ENCODE measurements at places on chromosomes 7 and 10.

DNA sequence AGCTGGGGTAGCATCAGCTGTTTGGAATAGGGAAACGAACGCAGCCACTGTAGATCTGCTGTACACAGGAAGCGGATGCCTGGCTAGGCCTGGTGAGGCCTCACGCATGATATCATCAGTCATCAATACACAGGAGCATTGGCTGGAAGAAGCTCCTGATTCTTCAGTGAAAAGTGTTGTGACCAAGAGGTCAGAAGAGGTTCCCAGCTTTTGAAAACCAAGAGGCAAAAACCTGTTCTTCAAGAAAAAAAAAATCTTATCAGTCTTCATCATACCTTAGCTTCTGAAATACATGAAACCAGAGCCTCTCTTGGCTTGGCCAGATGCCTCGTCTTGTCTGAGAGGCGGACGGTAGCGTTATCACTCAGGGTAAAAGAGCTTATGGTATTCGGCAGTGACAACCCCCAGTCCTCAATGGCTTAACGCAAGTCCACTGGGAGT lies 139.3 kb upstream of the TCF7L2 start:
- no peak for DNase-seq

DNA sequence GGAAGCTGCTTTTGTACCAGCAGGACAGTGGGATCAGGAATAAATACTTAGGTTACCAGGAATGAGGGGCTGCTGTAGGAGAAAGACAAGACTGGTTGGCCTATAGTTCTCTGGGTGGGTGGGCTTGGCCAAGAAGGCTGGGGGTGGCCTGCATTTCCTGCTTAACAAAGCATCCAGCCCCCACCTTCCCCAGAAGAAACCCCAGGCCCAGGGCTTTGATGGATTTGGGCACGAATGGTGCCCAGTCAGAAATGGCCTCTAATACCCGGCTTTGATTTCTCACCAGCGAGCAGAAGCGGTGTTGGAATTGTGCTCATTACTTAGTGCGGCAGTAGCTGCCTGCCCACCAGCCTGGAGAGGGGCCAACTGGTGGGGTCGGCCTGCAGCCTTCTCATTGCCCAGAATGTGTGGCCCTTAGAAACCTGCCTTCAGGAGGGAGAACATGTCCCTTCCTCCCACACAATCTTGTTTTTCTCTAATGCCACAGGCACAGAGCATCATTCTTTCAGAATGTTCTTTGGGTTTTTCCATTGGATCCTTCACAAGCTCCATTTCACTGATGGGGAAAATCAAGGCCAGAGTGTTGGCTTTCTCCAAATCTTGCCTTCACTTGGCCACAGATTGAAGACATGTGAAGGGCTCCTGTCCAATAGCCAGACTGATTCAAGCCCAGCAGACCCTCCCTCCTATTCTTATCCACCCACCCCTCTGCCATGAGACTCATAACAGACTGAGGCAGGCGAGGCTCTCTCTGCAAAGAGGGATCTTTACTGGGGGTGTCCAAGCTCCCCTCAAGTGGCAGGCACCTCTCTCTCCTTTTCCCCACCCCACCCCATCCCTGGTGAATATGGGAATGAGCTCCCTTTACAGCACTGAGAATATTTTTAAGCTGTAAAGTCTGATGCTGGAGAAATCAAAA lies 2.5 kb downstream of the UNC5B start:
- DNase-seq, result no peak

GRCh38 chr7:151447312-151447711 lies 7.4 kb upstream of the CRYGN start:
- no peak for DNase-seq

GRCh38 chr10:10482613-10483012 lies 535.1 kb upstream of the CELF2 start:
- no peak for DNase-seq

- DNase-seq, result no peak
These were observed 40.5 kb downstream of the HIF1AN start for GRCh38 chr10:100576282-100576635.

DNA sequence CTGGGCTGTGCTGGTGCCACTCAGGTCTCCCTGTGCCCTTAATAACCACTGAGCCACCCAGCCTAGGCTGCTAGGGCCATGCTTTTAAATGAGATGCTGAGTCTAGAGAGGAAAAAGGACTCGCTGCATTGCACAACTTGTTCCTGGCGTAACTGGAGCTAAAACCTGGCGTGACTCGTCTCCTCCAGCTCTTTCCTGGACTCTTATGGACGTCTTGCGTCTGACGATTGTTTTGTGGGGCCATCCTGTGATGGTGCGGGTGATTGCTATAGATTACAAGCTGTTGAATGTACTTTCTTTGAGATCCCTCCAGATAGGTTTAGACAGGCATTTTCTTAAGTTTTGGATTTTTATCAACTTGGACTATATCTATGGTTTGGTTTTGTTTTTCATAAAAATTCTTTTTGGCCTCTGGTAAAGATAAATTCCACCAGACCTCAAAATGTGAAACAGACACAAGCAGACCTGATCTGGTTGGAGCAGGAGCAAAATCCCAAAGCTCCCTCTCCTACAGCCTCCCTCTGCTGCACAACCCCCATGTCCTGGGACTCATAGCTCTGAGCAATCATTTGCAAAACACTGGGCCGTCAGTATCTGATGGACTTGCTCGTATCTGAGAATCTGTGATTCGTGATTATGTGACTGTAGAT lies 230.3 kb downstream of the ARHGAP12 start:
- no peak for DNase-seq

DNA sequence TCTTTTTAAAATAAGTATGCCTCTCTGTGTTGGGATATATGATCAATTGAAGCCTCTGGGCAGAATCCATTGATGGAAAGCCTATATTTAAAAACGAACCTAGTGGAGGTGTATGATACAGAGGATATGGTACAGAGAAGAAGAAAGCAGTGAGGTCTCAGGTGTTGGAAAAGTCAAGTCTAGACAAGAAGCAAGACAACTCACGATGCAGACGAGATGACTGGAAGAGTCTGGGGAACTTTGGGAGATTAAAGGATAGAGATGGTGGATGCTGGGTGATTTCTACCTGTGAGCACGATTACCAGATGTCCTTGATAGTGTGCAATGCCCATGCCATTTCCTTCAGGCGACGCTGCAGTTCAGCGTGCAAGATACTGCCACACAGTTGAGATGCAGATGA lies 524.7 kb upstream of the GALNT17 start:
- no peak for DNase-seq

DNA sequence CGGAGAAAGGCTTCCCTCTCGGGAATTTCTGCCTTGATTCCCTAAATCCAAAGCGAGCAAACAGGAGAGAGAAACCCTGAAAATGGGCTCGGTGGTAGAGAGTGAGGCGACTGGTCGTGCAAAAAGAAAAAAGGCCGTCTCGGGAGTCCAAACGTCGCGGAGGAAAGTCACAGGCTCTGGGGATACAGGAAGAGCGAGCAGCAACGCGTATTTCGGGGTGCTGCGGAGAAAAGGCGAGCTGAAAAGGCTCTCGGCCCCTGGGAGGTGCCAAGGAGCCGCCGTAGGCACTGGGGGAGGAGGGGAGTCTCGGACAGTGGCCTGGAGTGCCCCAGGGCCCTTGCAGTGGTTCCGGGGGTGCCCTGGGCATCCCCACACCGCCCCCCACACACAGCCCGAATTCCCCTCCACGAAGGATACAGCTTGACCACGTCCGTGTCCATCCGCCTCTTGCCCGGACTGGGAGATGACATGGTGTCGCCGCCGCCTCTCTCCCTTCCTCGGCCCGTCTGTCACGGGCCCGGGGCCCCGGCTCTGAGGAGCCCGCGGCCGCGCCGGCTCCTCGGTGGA lies 591 bp downstream of the UBE2H start:
- DNase-seq, result no peak

GRCh38 chr10:88254091-88254490 lies 329.0 kb downstream of the RNLS start:
- DNase-seq, result no peak

- DNase-seq, result no peak
These were observed 60.4 kb downstream of the AFAP1L2 start for GRCh38 chr10:114343623-114344505.

- peak; percentile 98 for DNase-seq
These were observed at the start of gene HUS1 for GRCh38 chr7:47979145-47979831. TSS of gene HUS1 (minus strand) at chr7:47979615. CDS start at chr7:47979519, 96 bp downstream.

GRCh38 chr7:55534916-55535590 lies 37.2 kb downstream of the VOPP1 start:
- no peak for DNase-seq

GRCh38 chr7:43034535-43035002 lies 77.9 kb upstream of the HECW1 start:
- no peak for DNase-seq

DNA sequence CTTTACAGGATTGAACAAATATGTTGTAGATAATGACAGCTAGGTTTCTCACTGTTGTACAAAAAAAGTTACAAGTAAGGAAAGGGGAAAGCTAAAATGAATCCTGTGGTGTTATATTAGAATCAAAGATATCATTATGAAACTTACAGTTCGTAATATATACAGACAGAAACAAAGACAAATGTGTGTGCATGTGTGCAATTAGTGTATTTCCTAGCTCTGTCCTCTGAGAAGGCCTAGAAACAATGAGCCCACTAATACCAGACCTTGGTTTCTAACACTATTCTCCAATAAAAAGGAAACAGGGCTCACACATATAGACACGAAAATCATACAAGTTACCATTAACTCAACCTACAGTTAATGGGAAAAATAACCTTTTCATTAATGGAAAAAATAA lies 8.0 kb downstream of the KDM7A start:
- DNase-seq, result no peak

DNA sequence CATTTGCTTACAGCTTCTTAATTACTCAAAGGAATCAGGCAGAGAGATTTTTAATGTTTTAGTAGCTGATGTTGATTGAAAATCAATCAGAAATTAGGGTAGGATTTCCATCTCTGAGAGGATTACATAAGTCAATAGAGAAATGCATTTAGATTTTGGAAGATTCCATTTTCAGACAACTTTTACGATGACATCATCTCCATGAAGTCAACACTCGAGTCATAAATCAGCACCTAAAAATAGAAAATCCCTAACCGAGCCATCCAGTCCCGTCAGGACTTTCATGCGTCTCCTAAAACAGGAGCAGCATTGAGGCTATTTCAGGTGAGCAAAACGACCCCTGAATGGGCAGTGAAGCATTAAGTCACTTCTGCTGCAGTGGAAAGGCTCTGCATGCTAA lies 279.7 kb upstream of the RNF32 start:
- DNase-seq, result no peak

DNA sequence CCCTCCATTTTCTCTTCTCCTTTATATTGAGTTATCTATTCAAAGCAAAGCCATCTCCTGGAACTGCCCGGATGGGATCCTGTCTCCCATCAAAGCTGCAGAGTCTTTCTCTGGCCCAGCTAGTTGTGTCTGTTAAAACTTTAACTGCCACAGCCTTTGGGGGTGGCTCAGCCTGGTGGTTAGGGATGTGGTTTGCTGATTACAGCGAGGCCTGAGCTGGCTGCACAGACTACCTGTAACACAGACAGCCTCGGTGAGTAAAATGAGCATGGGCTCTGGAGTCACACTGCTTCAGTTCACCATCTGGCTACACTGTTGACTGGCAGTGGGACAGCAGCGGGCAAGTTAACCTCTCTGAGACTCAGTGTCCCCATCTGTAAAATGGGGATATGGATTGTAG lies 18.4 kb upstream of the HABP2 start:
- no peak for DNase-seq

DNA sequence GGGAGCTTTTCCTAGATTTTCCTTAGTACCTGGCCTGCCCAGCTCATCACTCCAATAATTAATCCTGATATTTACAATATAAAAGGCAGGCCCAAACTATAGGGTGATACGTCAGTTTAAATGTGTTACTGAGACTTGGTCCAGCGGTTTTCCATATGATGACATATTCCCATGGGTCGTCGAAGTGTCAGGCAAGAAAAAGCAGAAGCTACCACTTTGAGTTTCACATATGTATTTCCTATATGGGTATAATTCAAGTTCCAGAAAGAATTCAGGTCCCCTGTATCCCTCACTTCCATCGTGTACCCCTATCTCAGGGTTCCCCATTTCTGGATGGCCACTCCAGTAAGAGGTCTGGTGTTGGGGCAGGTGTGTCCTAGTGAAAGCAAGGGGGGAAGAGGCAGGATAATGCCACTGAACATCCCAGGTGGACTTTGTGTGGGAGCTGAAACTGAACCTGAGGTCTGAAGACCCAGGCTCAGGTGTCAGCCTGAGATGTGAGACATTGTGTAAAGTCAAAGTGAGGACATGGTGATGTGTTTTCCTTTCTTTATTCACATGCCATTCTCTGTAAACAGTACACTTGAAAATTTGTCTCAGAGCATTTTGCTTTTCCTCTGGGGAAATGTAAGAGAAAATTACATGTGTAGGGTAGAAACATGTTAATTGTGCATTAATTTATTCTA lies 167.8 kb downstream of the PLXDC2 start:
- DNase-seq, result no peak

- DNase-seq, result no peak
These were observed 2.0 kb downstream of the STAMBPL1 start for GRCh38 chr10:88881922-88882645.

GRCh38 chr10:1923998-1924397 lies 186.7 kb upstream of the ADARB2 start:
- no peak for DNase-seq

- DNase-seq, result no peak
These were observed 133.7 kb downstream of the LRRN3 start for GRCh38 chr7:111224354-111225231.

GRCh38 chr10:98238391-98238790 lies 29.6 kb downstream of the LOXL4 start:
- DNase-seq, result no peak

DNA sequence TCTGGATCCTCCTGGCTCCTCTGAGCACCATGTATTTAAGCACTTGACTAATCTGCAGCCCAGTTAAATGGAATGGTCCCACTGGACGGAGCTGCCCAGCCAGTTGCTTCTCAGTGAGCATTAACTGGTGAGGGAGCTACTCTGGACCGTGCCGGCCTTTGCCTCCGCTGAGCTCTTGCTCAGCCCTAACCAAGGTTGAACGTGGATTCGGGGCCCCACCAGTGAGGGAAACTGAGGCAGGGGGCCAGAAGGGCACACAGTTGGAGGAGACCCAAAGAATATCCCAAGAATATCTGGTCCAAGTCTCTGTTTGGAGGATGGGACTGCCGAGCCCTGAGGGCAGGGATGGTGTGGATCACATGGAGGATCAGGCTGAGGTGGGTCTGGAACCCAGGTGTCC lies 13.7 kb downstream of the ADCYAP1R1 start:
- DNase-seq, result no peak

- DNase-seq, result no peak
These were observed 328.3 kb upstream of the TEX47 start for GRCh38 chr7:89123871-89124270.

DNA sequence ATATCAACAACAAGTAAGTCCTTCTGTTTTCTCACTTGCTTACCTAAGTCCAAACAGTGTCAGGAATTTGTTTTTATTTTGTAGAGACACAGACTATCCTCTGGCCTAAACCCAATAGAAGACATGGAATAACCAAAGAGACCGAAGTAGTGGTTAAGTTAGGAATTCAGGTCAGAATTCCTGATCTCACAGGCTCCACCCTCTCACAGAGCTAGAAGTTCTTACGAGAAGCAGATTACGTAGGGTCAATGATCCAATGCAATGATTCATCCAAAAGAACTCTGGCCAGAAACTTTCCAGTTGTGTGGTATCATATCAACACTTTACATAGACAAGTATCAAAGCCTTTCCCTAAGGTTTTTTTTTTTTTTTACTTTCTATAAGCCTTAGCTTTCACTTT lies 73.8 kb downstream of the IQUB start:
- DNase-seq, result no peak

GRCh38 chr10:61961278-61961677 lies 59.8 kb downstream of the ARID5B start:
- no peak for DNase-seq

- no peak for DNase-seq
These were observed 638 bp downstream of the IQCE start for GRCh38 chr7:2559283-2559950.

GRCh38 chr10:95644901-95645300 lies 11.6 kb downstream of the ALDH18A1 start:
- no peak for DNase-seq
